Foreskin keratinocyte (primary cell): ENCODE measurements at places on chromosomes 5 and 9. TPM values are rescaled to one million over a fixed set of nuclear protein-coding genes. Genes with fewer than 3 reads are reported as not detected.

BRINP1 gene
- 0.04 and 0.07 TPM in 2 replicates for total RNA-seq

OGN gene
- total RNA-seq: not detected in 2 replicates

CNTFR gene
- total RNA-seq: not detected in 2 replicates

DELE1 gene
- 39.2 and 44.1 TPM in 2 replicates for total RNA-seq

ARHGEF37 gene
- total RNA-seq: 2.6 and 2.7 TPM in 2 replicates

HEMGN gene
- total RNA-seq: not detected in 2 replicates

LOX gene
- total RNA-seq: 0.14 and 0.58 TPM in 2 replicates

CACNA1B gene
- 0.03 and 0.04 TPM in 2 replicates for total RNA-seq

SPATA31A3 gene
- total RNA-seq: not detected in 2 replicates

ATP10B gene
- total RNA-seq: under 0.01 TPM in 1 of 2 replicates, not detected in the other

TAS2R1 gene
- total RNA-seq: not detected in 2 replicates

MED27 gene
- total RNA-seq: 26.1 and 35.9 TPM in 2 replicates

SPATA31C1 gene
- not detected in 2 replicates for total RNA-seq

CDKN2B gene
- 4.7 and 9.0 TPM in 2 replicates for total RNA-seq

RABGAP1 gene
- 29.5 and 31.9 TPM in 2 replicates for total RNA-seq

YTHDC2 gene
- 22.3 and 22.9 TPM in 2 replicates for total RNA-seq

MOB3B gene
- 27.7 and 35.0 TPM in 2 replicates for total RNA-seq

ANKRD31 gene
- 0.07 and 0.10 TPM in 2 replicates for total RNA-seq

KCNN2 gene
- total RNA-seq: 0.11 and 0.14 TPM in 2 replicates
